Stimulated activated CD4-positive, alpha-beta T cell treated with anti-CD3 and anti-CD28 coated beads, Interleukin-1b, Interleukin-23, amount 100 ng/mL, for 1 hour (primary cell): ENCODE measurements at places on chromosomes 1 and 21.

DNA sequence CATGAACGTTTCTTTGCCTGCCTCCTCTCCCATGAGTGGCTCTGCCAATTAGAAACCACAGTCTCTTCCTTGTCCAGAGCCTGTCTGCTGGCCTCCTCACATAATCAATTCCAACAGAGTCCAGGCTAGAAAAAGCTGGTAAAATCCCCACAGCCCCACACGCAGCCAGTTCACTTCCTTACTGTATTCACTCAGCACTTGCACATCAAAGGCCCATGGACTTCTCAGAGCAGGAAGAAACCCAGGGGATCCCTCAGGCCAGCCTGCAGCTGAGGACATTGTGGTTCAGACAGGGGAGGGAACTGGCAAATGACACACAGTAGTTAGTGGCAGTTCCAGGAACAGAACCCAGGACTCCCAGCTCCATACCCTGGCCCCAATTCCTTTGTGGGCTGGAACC lies 171.6 kb upstream of the EDN2 start:
- no peak for DNase-seq

DNA sequence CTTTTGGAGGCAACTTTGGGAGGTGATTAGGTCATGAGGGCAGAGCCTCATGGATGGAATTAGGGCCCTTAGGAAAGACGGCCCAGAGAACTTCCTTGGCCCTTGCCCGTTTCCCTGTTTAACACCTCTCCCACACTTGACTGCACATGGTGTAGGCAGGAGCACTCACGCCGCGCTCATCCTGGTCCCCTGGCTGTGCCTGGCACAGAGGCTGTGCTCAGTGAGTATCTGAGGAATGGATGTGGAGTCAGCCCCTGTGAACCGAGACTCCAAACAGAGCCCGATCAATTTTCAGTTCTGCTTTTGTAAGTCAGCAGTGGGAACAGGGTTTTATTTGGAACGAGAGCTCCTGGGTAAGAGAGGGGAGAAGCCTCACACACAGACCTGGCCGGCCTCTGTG lies 29.8 kb upstream of the ETV3 start:
- no peak for DNase-seq

DNA sequence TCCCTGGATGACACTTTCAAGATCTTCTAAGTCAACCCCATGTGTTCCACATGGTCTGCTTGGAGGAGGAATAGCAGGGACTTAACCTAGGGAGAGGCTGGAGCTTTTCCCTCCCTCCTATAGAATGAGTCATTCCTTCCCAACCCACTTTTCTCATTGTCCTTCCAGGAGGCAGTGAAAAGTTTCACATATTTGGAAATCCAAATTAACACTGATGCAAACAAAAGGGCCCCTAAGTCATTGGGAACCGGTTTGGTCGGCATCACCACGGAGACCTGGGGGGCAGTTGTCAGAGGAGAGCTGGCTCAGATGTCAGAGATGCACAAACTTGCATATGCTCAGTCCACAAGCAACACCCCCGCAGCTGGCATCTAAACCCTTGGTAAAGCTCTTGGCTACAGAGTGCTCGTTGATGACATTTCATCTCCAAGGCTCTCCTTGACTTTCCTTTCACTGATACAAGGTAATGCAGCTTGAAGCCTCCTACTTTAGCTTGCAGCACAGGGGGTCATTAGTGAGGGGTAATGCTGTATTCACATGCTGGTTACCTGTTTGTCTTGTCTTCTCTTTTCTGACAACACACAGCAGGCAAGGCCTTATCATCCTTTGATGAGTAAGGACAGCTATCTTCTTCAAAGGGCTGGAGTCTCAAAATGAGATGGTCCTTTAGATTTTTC lies 12.3 kb upstream of the LRRC8D start:
- no peak for DNase-seq

- no peak for DNase-seq
These were observed 100.9 kb downstream of the ARHGEF10L start for GRCh38 chr1:17640393-17640792.

DNA sequence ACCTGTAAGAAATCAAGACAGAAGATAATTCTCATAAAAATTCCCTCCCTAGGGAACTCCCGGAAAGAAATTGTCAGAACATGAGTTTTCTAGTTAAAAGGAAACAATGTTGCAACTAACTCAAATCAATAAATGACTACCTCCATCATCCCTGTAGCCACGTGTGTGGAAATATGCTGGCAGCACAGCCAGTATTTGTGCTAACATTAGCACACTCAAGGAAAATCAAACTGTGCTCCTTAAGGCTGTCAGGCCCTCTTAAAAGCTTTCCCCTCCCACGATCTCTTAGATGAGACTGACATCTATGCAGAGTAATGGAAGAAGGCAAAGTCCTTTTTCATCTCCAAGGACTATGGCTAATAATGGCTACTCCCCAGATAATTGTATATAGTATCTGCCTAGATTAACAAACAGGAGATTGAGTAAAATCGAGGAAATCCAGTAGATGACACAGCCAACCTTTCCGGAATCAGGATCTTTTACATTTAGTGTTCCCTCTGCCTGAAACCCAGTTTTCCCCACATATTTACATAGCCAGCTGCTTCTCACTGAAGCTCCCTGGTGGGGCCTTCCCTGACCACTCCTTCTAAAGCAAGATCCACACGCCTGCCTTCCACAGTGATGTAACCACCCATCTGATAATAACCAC lies 50.9 kb upstream of the NR5A2 start:
- DNase-seq, result no peak

DNA sequence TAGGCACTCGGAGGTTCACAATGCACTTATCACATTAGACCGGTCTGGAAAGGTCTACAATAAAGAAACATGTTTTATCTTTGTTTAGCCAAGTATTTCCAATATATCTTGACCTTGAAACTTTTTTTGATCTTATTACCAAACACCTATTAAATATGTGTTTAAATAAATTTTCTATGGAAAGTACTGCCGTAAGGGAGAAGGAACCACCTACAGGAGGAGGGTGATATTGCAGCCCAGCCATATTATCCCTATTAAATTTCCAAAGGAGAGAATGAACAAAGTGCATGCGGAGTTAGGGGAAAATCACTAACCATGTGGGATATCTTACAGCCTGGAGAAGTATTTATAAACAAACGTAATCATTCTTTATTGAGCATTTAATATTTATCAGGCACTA lies 14.5 kb downstream of the BRINP2 start:
- DNase-seq, result no peak

- no peak for DNase-seq
These were observed 7.8 kb upstream of the SRRM1 start for GRCh38 chr1:24635195-24635843.

DNA sequence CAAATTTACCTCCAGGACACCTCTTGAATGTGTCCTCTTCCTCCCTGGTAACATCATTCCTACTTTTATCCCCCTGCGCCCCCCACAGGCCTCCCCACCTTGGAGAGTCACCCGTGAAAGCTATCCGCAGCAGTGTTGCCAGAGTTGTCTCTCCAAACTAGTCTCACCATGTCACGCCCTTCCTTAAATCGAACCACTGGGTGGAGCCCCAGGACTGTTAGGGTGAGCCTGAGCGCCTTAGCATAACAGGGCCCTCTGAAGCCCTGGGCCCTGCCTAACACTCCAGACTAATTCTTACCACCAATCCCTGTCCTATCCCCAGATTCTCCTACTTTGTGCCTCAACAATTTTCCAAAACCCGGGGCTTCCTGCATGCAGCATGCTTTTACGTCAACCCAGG lies 35.0 kb downstream of the HSD3B2 start:
- DNase-seq, result no peak

DNA sequence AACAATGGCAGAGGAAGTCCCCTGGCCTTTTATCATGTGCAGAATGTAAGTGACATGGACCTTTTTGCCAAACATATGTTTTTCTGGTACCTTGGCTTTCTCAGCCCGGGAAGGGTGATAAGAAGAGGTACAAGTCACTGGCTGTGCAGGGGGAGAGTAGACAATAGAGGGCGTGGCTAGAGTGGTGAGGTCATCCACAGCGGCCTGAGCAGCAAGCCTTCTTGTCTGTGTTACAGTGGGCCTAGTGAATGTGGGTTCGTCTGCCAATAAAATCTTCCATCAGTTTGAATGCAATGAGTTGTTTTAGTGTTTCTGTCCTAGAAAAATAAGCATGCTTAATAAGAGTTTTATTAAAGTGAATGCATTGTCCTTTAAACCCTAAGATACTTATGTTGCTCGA lies 59.0 kb upstream of the PGD start:
- no peak for DNase-seq

- no peak for DNase-seq
These were observed 2.3 kb upstream of the MKNK1 start for GRCh38 chr1:46606255-46606965.
